Vagina (tissue), 2 donors: ENCODE measurements at places on chromosomes 12 and 14.

DNA sequence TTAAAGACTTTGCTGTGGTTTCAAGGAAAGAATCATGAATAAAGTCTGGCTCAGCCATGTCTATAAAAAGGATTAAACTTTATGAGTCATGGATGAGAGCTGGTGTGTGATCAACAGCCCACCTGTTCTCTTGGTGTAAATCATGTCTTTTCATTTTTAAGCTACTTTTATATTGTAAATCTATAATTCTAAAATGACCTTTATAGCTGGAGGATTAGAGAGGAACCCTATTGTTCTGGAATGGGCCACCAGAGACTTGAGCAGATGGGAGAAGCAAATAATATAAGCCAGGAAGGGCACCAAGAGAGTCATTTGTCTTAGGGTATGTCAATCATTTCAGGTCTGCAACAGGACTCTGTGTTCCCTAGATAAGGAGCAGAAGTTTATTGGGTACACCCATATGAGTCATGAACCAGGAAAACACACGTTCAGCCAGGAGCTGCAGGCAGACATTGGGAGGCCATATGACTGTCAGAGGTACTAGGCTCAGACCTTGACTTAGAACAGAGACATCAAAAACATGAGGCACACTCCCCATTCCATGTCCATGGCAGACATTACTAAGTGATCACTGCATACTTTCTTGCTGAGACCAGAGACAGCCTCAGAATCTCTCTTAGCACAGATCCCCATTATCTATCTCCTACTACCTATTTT is 49.3 kb downstream of the NDUFA12 start:
- no peak for DNase-seq

- DNase-seq: no peak
These were observed 224.3 kb downstream of the PELI2 start for GRCh38 chr14:56342494-56342942.

- DNase-seq: no peak
These were observed 148.7 kb upstream of the CLEC14A start for GRCh38 chr14:38404616-38405015.

GRCh38 chr14:62691647-62692489 is 353.4 kb downstream of the KCNH5 start:
- DNase-seq: no peak

- no peak for DNase-seq
These were observed 594.4 kb downstream of the FLRT2 start for GRCh38 chr14:86124328-86124727.
